IPS-NIHi11 (cell line): ENCODE measurements at places on chromosomes 12 and 14.

GRCh38 chr12:75048767-75049166, 160.9 kb downstream of the KCNC2 start:
- DNase-seq: no peak

DNA sequence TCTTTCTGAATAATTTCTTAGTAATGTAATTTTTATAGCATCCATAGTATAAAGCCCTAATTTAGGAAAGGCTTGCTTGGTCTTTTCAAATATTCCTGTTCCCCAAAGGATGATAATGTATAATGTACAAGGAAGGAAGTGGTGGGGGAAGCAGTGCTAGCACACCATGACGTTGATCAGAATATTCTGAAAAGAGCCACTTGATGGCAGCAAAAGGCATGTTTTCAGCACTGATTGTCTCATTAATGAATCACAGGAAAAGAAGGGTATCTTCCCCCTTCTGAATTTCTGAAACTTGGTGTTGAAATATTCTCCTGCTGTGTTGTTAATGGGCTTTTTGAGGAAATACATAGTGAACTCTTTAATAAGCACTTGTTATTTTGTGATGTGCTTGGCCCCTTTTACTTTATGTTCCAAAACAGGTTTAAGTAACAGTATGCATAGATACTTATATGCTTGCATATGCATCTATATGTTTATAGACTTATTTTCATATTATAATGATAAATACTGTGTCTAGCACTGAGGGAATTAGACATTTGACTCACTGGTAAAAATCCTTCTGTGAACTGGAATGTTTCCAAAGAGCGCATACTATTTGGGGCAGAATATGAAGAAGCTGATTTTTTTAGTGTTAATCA, 122.0 kb downstream of the TMEM117 start:
- peak; percentile 61 for DNase-seq

- no peak for DNase-seq
Measured at GRCh38 chr12:59304077-59304721, 291.6 kb upstream of the SLC16A7 start.

GRCh38 chr14:39055786-39056474, 47.1 kb downstream of the SEC23A start:
- no peak for DNase-seq

GRCh38 chr14:95541932-95542930, 7.4 kb downstream of the GLRX5 start:
- no peak for DNase-seq

- DNase-seq: no peak
Measured at GRCh38 chr12:12229556-12230092, 37.2 kb downstream of the LRP6 start.

DNA sequence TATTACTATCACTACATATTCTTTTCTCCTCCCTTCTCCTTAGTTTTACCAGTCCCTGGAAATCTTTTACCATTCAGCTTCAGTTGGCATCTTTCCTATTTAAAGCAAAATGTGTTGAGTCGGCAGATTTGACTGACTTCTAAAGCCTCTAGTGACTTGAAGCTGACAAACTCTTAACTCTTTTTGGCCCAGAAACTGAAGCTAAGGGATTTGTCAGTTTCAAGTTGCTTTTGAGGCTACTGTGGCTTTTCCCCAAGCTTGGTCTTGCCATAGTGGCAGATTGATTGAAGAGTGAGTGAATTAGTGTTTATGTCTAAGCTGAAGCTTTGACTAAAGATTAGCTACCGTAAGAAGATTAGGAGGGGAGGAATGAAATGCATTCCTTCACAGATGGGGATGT, 104.0 kb downstream of the ETNK1 start:
- no peak for DNase-seq

DNA sequence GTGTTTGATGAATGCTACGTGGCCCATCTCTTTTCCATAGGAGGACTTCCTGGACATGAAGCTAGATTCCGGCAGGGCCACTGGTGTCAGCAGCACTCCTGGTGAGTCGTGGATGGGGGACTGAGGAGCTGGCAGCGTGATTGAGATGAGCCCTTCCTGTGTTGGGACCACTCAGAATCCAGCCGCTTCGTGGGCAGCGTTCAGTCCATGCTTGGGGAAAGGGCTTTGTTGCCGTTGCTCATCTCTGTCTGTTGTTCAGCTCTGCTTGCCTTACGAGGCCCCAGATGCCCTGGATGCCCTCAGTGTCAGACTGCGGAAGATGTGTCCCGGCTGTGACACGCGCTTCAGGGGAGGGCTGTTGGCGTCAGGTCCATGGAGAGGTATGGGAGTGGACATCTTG, 127.1 kb upstream of the RTL1 start:
- DNase-seq: no peak

DNA sequence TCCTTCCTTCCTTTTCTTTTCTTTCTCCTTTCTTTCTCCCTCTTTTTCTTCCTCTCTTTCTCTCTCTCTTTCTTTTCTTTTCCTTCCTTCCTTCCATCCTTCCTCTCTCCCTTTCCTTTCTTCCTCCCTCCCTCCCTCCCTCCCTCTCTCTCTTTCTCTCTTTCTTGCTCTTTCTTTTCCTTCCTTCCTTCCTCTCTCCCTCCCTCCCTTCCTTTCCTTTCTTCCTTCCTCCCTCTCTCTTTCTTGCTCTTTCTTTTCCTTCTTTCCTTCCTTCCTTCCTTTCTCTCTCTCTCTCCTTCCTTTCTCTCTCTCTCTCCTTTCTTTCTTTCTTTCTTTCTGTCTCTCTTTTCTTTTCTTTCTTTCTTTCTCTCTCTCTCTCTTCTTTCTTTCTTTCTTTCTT, 207.6 kb downstream of the ATP23 start:
- no peak for DNase-seq

GRCh38 chr12:26030371-26030770, 71.9 kb downstream of the RASSF8 start:
- no peak for DNase-seq

- no peak for DNase-seq
Measured at GRCh38 chr14:51155326-51155725, 60.4 kb upstream of the TRIM9 start.

DNA sequence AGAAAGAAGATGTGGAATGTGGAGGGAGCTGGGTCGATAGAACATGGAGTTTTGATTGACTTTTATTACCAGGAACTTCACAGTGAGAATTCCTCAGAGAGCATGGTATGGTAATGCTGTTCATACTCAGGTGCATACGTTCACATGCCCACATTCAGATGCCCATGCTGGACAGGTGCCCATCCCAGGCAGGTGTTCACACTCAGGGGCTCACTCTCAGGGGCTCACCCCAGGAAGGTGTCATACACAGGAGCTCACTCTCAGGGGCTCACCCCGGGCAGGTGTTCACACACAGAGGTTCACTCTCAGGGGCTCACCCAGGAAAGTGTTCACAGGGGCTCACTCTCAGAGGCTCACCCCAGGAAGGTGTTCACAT, 360.0 kb upstream of the SFSWAP start:
- DNase-seq: no peak

- DNase-seq: no peak
Measured at GRCh38 chr14:101408077-101408831, 153.0 kb upstream of the DIO3 start.

DNA sequence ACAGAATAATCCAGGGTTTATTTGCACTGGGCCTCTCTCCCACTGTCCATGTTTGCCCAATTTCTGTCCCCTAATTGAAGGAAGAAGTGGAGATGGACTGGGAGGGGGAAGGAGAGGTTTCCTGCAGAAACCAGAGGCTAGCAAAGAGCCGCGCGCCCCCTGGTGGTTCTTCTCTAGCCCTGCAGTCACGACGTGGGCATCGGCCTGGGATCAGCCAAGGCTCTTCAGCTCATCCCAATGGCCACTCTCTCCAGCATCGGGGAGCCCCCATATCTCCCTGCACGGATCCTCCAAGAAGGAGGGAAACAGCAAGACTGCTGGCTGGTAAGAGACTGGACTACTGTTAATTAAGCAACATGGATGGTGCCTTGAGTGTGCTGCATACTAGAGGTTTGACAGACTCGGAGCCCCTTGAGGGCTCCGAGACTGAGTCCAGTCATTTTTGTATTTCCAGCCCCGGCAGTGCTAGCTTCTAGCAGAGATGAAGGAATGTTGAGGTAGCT, 18.7 kb downstream of the ZBTB39 start:
- peak; percentile 91 for DNase-seq

GRCh38 chr12:113900716-113901115, 65.4 kb downstream of the RBM19 start:
- DNase-seq: no peak

DNA sequence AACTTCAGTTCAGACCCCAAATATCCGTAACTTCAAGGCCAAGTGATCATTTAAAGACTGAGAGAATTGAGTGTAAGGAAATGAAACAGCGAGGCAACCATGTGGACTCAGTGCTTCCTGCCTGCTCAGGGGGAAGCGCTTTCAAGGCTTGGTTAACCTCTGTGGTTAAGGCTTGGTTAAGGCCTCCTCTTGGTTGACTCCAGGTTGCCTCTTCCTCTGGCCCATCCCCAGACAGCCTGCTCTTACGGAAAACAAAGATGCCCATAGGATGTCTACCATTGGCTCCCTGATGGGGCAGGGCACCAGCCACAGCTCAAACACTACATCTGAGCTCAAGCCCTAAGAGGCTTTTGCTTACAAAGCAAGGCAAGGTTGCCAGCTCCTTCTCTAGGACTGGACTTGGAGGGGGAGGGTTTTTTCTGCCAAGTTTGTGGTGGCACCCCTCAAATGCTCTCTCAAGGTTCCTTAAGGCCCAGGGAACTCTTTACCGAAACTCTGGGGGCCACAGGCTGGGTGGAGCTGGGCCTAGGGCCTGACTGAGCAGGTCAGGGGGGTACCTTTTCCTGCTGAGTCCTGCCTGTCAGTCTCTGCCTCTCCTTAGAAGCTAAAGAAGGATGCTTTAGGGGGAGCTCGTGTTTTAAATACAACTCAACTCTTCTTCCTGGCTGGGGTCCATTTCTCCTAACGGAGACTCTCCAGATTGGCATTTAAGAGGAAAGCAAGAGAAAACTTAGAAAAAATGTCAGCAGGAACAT, 13.7 kb downstream of the COL2A1 start:
- no peak for DNase-seq
